ENCODE measurements at places on chromosomes 1 and 21.

- DNase-seq = no peak
Measured at GRCh38 chr1:12539705-12540579, 78.1 kb downstream of the DHRS3 start.

DNA sequence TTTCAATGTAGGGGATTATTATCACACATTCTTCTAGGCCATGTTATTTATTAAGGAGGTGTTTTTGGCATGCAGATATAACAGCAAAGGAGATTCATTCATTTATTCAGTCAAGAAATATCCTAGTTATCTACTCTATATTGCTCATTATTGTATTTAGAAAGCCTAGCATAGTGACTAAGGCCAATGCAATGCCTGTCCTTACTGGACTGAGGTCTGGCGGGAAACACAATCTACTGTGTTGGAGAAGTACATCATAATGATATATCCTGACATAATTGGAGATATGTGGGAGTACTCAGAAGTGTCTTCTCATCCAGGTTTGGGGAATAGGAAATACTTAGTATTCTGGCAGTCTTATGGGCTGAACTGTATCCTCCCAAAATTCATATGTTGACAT lies 421.5 kb upstream of the USP24 start:
- DNase-seq = no peak

DNA sequence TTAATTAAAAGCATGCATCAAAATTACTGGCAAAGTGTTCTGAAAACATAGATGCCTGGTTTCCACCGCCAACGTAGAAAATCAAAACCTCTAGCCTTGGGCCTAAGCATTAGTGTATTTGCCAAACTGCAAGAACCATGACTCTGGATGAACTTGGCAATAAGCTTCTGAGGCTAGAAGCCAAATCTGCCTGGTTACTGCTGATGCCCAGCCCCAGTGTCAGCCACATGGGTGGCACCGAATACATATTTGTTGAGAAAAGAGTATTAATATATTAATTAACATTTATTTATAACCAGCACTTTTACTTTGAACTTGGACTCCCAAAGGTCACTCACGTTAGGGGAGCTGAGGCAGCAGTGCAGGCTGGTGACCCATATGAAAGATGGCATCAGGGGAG lies 140.6 kb upstream of the HMGB4 start:
- no peak for DNase-seq

GRCh38 chr1:200226268-200226968 lies 183.4 kb downstream of the ZNF281 start:
- DNase-seq = no peak

DNA sequence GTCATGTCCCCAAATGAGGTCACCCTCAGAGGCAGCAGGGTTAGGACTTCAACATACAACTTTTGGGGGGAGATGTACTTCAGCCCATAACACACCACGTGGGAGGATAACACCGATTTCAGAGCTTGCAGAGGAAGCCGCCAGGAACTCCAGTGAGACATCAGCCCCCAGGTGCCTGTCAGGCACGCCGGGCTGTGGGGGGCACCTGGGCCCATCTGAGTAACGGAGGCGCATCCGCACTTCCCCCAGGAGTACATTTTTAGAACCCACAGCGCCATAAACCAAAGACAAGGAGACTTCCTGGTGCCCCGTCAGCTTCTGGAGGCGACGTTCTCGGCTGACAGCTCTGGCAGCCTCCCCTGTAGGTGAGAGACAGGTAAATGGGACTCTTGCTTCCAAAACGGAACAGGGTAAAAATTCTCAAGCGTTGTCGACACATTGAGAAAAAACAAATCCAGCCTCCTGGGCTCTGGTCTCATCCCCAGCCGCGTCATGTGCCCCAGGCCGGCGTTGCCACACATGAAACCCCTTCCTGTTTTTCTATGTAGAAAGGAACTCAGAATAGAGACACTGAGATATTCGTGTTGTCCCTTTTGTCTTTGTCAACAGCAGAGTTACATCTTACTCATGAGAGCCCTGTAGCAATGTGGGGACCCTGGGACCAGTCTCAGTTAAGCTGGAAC lies 93.3 kb downstream of the PDE9A start:
- DNase-seq = no peak

DNA sequence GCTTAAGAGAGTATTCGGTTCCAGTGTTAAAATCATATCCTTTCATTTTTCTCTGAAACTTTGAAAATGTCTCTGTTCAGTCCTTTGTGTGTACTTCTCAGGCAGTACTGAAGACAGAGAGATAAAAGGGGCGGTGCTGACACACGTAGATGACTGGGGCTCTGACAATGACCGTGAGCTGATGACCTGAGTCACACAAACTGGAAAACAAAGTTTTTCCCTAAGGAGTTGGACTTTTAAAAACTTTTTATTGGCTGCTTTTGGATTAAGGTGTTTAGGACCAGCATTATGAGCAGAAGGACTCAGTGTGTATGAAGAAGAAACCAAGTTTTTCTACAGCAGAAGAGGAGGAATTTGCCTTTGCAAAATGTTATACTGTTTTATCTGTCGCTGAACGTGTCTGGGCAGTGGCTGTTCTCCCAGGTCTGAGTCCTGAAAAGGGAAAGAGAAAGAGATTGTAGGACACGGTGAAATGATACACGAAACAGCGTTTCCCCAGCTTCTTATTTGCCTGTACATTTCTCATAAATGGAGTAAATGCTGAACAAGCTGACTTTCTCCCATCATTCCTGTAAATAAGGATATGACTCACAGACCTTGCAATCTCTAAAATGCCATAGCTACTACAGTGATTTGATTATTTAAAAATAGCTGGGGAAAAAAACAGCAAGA lies 51.5 kb downstream of the MAP3K7CL start:
- peak; percentile 84 for DNase-seq

Data from SW 1271 (cell line).